ENCODE measurements at places on chromosomes 5 and 9.

DNA sequence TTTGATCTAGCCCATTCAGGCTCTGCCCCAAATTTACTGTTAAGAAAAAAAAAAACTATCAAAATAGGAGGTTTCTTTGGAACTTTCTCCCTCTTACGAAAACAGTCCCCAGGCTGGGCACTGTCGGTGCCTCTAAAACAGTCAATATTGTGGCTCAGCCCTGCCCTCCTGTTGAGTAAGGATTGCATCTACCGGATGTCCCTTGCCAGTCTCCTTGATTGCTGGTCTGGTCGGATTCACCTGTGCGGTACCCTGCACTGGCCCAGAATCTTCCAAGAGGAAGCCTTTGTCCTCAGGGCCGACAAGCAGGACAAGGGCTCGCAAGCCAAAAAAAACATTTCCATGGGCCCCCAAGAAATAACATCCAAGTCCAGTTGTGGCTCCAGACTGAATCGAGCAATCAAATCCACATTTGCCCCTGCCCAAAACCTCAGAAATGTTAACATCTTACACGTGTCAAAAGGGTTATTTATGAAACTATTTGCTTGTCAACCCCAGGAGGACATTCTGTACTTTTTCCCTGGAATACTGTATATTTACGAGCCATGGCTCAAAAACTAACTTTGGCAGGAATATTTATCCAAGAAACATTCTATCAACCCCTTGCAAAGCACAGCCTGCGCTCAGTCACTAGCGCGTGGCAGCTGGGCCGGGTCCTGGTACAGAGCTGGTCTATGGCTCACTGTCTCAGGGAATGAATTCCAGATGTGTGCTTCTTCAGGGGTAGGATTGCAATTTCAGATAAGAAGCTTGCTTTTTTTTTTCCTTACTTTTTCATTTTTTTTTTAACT lies 129.2 kb upstream of the ADRA1B start:
- DNase-seq: no peak

- DNase-seq: no peak
Observed at GRCh38 chr9:130661451-130662098, 2.8 kb upstream of the PRDM12 start.

- DNase-seq: no peak
Observed at GRCh38 chr5:9533096-9533495, 12.8 kb downstream of the SEMA5A start.

GRCh38 chr5:26329562-26330189 lies 708.7 kb downstream of the CDH9 start:
- DNase-seq: no peak

- DNase-seq: no peak
Observed at GRCh38 chr5:15927710-15928380, 251.7 kb downstream of the MARCHF11 start.

DNA sequence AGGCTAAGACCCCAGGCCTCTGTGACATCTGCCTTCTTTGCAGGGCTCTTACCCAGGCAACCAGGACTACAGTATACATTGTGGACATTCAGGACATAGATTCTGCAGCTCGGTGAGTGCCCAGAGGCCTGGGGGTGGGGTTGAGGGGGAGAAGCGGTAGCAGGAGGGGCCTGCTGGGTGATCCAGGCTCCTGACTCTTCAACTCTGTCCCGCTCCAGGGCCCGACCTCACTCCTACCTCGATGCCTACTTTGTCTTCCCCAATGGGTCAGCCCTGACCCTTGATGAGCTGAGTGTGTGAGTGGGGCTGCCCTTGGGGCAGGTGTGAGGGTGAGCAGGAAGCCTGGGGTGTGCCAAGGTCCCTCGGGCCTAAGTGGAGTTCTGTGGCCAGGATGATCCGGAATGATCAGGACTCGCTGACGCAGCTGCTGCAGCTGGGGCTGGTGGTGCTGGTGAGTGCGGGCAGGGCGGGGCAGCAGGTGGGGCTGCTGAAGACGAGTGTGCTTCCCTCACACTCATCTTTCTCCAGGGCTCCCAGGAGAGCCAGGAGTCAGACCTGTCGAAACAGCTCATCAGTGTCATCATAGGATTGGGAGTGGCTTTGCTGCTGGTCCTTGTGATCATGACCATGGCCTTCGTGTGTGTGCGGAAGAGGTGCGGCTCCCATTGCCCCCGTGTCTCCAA lies 19.8 kb downstream of the GPRIN1 start:
- DNase-seq: no peak

- DNase-seq: no peak
Observed at GRCh38 chr5:98942847-98943246, 14.0 kb upstream of the CHD1 start.

GRCh38 chr9:104094534-104095015 lies 466 bp downstream of the SMC2 start:
- no peak for DNase-seq

- DNase-seq: no peak
Observed at GRCh38 chr5:109053995-109054417, 306.3 kb downstream of the FER start.

- DNase-seq: no peak
Observed at GRCh38 chr9:80615964-80616363, 1044.2 kb downstream of the TLE4 start.

GRCh38 chr9:99070681-99071080 lies 34.2 kb upstream of the TGFBR1 start:
- no peak for DNase-seq

GRCh38 chr9:109886617-109887016 lies 106.6 kb downstream of the PALM2AKAP2 start:
- no peak for DNase-seq

- DNase-seq: no peak
Observed at GRCh38 chr5:14486996-14487896, 94.3 kb upstream of the OTULINL start.

GRCh38 chr5:36125868-36126267 lies 25.8 kb downstream of the LMBRD2 start:
- no peak for DNase-seq

DNA sequence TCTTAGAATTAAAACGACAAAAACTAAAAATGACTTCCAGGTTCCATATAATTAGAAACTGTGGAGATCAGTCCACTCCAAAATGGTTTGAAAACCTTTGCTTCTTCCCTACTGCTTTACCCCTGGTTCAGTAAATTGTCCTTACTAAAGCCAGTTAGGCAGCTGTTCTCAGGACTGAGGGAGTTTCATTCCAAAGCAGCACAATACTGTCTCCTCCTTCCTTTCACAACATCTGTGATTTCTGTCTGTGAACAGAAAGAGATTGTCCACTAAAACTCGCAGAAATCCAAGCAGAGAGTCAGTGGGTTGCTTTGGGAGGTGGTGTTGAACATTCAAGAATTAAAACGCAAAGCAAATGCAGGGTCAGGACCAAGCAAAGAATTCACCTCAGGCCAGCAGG lies 740.8 kb upstream of the ZNF608 start:
- no peak for DNase-seq

GRCh38 chr9:120482424-120483186 lies 97.4 kb downstream of the CDK5RAP2 start:
- DNase-seq: no peak

- DNase-seq: no peak
Observed at GRCh38 chr9:132295181-132295580, 59.6 kb downstream of the SETX start.

- no peak for DNase-seq
Observed at GRCh38 chr5:100026606-100027005, 508.6 kb upstream of the FAM174A start.

DNA sequence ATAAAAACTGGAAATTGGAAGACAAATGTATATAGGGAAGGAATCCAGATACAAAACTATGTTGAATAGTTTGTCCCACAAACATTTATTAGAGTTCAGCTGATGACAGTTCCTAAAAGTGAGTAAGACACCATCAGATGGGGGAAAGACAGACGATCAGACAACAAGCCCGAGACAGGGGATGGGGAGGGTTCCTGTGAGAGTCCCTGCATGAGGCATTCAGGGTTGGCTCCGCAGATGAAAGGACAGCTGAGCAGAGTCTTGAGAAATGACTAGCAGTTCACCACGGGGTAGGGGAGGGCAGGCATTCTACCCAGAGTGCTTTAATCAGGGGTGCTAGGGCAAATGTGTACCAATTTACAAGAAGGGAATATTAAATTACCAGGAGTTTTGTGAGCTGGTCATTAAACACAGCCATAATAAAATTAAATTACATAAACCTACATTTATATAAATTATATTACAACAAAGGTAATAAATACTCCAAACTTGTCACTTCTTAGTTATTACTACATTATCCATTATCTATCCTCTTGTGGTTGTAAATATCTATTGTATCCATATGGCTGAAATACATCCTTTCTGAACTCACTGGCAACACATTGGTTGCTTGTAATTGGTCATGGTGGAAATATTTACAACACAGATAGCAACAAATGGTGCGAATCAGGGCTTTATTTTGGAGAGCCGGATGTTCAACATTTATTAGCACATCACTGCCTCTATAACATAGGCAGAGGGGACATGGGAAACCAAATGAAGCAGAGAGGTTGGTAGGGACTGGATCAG lies 27.8 kb downstream of the TNFSF15 start:
- no peak for DNase-seq

- DNase-seq: no peak
Observed at GRCh38 chr5:172524573-172525021, 70.3 kb upstream of the SH3PXD2B start.

DNA sequence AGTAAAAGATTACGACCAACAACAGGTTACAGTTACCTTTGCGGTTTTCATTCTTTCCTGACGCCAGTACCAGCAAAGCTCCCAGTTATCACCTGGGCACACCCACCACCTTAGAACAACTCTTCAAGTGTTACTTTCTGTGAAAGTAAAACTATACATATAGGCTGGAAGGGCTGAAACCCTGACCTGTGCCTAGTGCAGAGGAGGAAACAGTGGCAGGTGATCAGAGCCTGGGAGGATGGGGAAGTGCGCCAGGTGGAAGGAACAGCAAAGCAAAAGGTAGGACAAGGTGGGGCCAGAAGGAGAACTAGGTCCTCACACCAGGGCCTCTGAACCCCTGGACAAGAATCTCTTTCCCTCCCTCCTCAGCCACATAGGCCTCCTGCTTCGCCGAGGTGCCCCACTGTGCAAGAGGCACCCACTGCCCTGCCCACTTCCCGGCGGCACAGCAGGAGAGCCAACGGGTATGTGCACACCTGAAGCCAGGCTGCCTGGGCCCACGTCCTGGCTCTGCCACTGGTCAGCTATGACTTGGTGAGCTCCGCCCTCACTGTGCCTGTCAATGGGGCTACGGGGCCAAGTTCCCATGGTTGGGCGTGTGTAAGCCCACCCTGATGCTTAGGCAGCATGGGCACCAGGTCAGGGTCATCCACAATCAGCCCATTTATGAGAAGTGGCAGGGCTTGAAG lies 26.9 kb downstream of the BICD2 start:
- peak; percentile 52 for DNase-seq

DNA sequence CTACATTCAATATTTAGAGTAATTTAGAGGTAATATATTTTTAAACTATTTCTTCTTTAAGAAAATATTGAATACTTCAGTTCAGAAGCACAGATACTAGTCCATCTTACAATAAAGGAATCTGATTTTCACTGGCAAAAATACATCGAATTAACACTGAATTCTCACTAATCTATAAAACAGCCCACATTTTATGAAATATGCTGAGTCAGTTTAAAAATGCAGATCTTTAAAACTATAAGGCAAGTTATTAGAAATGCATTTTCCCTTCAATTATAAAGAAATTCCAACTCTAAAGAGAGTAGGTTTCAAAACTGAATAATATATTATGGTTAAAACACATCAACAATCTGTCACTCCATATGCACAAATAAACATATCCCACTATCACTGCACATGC lies 232.5 kb downstream of the SLF1 start:
- no peak for DNase-seq

GRCh38 chr5:34411470-34412346 lies 244.4 kb upstream of the RAI14 start:
- DNase-seq: peak; percentile 67

DNA sequence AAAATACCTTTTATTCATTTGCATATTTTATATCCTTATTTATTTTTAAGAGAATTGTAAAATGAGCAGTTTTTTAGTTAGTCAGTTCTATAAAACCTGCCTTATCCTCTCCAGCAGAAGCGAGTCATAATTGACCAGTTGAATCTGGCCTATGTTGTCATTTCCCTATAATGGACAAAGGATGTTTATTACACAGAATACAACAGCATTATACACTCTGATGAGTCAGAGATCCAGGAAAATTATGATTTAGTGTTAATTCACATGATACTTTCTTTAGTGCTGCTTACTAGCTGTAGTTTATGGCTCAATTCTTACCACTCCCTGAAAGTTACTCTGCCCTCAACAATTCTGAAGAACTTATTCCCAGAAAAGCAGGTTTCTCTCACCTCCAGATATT lies 26.8 kb upstream of the LURAP1L start:
- no peak for DNase-seq

DNA sequence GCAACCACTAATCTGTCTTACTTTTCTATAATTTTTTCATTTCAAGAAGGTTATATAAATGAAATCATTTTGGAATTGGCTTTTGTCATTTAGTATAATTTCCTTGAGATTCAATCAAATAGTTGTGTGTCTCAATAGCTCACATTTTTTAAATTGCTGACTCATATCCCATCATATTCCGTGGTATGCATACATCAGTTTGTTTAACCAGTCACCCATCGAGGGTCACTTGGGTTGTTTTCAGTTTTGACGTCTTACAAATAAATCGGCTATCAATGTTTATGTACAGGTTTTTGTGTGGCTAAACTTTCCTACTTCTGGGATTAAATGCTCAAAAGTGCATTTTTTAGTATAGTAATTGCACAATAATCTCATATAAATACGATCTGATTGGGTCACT lies 185.5 kb downstream of the TAF11L14 start:
- DNase-seq: no peak

DNA sequence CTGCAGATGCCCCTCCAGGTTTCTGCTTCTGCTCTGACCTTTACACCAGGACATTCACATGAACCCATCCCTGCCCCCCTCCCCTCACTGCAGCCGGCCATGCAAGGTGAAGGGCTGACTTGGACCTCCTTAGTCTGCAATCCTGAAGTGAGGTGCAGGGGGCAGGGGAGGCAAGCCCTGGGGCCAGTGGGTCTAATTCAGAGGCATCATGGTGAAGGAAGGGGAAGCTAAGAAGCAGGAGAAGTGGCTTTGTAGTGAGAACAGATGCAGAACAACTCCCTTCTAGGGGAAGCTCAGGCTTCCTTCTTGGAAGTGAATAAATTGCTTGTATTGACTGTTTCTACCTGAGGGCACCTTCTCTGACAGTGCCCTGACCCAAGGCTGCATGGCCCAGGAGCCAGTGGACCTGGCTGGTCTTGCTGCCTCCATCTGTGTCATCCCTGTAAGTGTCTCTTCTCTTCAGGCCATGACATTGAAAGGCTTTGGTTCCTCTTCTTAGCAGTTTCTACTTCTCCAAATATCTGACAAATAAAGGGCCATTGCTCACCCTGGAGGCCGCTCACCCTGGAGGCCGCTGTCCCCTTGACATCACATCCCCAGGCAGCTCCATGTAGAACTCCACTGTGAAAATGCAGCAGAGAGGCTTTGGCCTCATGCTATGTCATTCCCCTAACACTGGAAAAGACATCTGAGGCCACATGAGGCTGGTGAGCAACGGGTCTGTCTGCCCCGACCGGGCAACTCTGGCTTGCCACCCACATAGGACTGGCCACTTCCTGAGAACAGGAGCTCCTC lies 55.3 kb downstream of the GADD45G start:
- peak; percentile 51 for DNase-seq

- no peak for DNase-seq
Observed at GRCh38 chr9:69645488-69645887, 26.7 kb downstream of the APBA1 start.

- DNase-seq: no peak
Observed at GRCh38 chr5:4339949-4340348, 744.3 kb downstream of the IRX1 start.
